ENCODE measurements at places on chromosomes 2 and 18.

- no peak for DNase-seq
These were observed 36.0 kb upstream of the ASAP2 start for GRCh38 chr2:9170458-9171130.

DNA sequence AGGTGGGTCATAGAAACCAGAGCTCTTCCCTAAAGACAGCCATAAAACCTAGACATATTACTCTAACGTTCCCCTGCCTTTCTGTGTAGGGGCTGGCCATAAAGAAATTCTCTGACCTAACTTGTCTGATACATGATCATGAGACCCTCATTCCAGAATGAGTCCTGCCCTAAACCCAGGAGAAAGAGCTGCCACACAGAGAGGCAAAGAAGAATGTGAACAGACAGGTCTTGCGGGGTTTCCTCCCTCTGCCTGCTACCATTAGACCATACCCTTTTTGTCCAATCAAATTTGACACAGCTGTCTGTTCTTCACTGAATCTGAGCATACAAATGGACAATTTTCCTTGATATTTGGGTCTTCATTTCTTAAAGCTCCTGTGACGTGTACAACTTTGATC lies 198.8 kb upstream of the LHCGR start:
- DNase-seq, result no peak

- no peak for DNase-seq
These were observed 818.8 kb upstream of the SOX11 start for GRCh38 chr2:4873364-4873763.

- no peak for DNase-seq
These were observed 718 bp upstream of the TNP1 start for GRCh38 chr2:216860426-216861137.

DNA sequence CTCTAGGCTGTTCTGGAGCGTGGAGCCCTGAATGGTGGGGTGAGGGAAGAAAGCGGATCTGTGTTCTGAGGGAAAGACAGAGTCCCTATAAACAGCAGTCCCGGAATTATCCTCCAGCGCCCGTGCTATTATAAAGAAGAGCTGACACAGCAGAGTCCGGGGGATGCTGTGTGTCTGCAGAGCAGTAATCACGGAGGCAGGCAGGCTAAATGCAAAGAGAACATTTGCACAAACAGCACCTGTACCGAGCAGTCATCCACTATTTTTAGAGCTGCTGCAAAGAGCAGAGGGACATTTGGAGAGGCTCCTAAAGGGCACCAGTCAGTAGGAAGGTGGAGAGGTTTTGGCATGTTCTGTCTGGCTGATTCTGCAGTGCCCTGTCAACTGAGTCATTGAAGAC lies 293.8 kb upstream of the SLC14A2 start:
- no peak for DNase-seq

DNA sequence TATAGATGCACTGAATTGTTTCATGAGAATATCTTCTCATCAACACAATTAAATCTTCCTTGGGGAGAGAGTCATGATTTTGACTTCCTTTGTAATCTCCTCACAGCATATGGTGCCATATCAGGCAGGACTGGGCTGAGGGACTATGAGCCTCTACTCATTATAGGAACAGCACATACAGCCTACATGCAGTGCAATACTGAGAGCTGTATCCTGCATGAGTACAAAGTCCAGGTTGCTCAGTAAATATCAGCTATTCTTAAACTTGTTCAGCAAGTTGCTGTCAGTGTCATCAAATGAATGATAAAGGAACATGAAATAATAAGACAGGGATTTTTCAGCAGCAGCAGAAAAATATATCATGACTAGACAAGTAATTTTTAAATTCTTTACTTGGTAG lies 10.8 kb downstream of the DLGAP1 start:
- no peak for DNase-seq

DNA sequence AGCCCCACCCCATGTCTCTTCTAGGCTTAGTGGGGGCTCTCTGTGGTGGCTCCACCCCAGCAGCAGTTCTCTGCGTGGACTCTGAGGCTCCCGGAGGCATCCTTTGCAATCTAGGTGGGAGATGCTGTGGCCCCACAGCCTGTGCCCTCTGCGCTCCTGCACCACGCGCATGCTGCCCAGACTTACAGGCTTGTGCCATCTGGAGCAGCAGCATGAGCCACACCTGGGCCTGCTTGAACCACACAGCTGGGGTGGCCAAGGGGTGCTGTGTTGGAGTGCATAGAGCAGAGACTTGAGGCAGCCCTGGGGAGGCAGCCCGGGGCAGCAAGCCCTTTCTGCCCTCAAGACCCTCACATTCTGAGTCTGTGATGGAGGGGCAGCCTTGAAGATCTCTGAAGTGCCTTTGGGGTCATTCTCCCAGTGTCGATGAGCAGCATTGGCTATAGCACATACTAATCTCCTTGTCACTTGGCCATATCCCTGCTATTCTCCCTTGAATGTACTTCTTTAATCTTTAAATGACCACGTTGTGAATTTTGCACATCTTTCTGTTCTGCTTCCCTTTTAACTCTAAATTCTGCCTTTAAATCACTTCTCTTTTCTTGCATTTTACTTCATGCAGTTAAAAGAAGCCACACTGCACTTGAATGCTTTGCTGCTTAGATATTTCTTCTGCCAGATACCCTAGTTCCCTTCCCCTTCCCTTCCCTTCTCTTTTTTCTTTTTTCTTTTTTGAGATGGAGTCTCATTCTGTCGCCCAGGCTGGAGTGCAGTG lies 62.4 kb downstream of the NCAPH start:
- DNase-seq, result no peak

GRCh38 chr2:106944215-106944614 lies 58.2 kb upstream of the ST6GAL2 start:
- DNase-seq, result no peak

- DNase-seq, result no peak
These were observed 137.2 kb upstream of the KLHL14 start for GRCh38 chr18:32909798-32910561.

DNA sequence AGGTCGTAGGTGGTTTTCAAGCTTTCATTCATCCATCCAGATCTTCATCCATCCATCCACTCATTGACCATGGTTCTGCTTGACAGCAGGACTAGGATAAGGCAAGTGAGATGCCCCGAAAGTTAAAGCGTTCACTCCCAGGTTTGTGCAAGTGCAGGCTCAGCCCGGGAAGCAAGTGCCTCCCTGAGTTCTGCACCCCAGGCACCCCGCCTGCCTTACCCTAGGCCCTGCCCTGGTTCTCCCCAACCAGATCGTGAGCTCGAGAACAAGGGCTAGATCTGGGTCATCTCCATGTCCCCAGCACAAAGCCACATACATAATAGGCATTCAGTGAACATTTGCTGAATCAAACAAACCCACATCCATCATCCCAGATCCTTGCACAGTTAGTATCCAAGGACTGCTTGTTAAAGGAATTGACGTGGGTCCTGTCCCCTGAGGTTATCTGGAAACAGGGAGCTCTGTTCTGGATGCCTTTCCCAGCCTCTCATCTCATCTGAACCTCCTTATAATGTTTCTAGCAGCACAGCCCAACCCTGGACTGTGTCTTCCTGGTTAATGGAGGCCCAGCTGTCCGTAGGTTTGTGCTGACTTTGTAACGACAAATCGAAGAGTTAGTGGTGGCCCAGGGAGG lies 116.1 kb upstream of the GPC1 start:
- no peak for DNase-seq

GRCh38 chr2:154336201-154336600 lies 362.3 kb upstream of the KCNJ3 start:
- DNase-seq, result no peak

- no peak for DNase-seq
These were observed 39.6 kb downstream of the PSMG2 start for GRCh38 chr18:12742453-12742852.

GRCh38 chr2:185128346-185128745 lies 530.0 kb downstream of the ZNF804A start:
- DNase-seq, result no peak

GRCh38 chr18:13455960-13456481 lies 237.5 kb downstream of the LDLRAD4 start:
- no peak for DNase-seq

DNA sequence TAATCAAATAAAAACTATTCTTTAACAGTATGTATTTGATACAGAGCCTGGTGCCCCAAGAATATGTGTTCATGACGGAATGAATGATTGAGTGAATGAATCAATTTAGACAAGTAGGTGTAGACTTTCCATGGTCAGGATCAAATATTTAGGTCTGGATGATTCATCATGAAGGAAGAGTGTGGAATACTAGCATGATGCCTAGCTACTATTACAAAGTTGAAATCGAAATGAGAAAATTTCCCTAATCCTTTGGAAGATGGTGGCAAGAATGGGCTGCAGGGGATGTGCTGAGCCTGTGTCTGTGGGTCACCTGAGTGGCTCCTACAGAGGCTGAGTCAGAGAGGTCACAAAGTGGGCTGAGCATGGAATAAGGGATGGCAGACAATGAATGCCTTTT lies 3.1 kb upstream of the MALT1 start:
- DNase-seq, result no peak

DNA sequence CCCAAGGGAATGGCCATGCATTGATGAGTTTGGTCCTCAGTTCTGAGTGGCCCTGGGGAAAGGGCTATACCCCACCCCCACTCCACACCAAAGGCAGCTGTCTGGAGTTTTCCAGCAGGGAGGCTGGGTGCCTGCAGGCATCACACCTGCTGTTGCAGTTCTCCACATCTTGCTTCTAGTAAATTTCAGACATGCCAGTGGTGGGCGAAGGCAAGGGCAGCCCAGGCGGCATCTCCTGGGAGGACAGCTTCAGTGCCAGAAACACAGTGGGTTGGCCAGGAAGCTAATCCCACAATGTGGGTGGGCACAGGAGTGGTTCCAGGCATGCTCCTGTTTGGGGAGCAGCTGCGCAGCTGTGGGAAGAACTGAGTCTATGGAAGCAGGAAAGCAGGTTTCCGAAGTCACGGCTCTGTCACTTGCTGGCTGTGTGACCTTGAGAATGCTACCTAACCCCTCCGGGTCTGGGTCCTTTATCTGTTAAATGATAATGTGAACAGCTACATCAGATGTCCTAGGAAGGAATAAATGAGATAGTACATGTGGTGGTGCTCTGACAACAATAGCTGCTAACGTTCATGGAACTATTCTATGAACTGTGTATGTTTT lies 84.6 kb upstream of the SPTBN1 start:
- DNase-seq, result no peak

DNA sequence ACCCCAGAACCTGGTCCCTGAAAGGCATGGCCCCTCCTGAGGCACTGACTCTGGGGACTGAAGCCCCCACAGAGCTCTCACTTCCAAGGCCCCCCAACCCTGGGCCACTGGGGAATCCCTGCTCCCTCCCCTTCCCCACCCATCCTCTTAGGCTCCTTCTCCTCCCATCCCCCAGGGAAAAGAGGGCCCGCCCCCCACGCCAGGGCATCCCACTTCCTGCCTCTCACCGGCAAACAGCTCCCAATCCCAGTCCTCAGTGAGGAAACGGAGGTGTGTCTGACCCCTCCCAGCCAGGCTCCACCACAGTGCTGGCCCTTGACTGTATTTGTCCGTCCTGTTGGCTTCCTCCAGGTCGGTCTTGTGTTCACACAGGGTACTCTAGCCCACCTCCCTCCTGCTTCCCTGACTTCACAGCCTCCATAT lies 35.0 kb upstream of the PTMA start:
- DNase-seq, result no peak

DNA sequence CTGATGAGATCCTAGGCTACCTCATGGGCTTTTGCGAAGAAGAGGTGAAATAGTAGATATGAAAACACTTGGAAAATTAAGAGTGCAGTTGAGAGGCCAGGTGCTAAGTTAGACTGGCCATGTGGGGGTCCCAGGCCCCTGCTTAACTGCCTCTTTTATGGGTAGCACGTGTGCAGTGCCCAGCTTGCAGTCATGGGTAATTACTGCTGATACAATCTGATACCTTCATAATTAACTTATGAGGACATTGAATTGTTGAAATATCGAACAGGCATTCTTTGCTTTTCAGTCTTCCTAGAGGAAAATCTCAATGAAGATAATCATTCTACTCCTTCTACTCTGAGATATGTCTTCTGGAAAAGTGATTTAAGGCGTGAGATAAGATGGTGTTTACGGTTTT lies 11.6 kb downstream of the TRAF3IP1 start:
- DNase-seq, result no peak
